ENCODE measurements at places on chromosomes 1 and 21.

DNA sequence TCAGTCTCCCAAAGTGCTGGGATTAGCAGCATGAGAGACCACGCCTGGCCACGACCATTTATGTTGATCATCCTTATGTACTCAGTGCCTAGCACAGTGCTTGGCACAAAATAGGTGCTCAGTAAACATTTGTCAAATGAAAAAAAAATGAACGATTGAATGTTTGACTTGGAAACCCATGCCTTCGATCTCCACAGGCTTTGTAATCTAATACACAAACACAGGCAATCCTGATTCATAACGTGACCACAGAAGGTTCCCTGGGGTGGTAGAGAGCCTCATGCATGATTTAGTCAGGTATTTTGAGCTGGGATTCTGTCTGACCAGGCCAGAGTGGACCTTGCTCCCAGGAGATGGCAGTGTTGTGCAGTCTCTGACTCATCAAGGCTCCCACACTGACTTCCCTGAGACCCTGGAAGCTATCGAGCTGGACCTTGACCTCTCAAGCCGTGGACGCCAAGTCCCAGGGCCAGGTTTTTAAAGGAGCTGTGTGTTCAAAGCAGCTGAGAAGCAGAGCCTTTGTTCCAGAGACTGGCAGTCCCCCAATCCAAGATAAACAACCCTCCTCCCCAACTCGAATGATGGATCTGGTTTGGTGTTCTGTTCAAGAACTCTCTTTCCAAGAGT, 81.1 kb downstream of the PGM1 start:
- DNase-seq: no peak

DNA sequence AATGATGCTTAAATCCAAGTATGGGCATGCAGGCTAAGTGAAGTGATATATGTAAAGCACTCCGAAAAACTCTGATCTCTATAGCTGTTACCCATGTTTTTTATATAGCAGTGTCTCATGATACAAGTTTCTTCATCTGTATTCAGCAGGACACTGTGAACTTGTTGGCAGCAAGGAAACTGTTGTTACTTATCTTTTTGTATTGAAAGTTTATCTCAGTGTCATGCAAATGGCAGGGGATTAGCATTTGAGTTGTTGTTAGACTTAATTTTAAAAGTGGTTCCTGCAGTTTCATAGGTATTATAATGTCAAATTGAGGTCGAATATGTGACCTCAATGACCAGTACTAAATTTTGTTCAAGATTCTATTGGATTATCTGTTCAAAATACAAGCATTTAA, 47.9 kb downstream of the NCAM2 start:
- no peak for DNase-seq

GRCh38 chr21:24272521-24272938, 1334.8 kb downstream of the MRPL39 start:
- no peak for DNase-seq

GRCh38 chr1:94335950-94336349, 82.2 kb upstream of the ABCD3 start:
- no peak for DNase-seq

DNA sequence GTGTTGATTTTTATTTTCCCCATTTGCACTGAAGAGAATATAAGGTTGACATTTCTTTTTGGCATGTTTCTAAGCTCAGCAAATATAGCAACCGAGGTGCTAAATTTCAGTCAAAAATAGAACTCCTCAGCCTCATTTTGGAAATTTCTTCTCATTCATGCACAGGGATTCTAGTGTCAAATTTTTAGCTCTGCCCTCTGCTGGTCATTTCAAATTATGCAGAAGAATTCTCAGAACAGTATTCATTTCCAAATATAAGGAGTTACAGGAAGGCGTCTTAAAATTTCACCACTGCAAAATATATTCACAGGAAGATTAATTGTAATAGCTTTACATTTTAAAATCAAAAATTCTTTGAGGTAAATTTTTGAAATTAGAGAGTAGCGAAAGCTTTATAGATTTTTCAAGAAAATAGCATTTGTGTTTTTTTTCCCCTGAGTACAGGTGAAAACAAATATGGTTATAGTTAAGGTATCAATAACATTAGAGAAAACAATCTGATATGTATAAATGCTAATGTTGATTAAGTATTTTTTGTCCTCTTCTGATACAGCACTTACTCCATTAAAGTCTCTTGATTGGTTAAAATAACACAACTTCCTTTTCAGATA, 57.9 kb downstream of the FMN2 start:
- DNase-seq: no peak

DNA sequence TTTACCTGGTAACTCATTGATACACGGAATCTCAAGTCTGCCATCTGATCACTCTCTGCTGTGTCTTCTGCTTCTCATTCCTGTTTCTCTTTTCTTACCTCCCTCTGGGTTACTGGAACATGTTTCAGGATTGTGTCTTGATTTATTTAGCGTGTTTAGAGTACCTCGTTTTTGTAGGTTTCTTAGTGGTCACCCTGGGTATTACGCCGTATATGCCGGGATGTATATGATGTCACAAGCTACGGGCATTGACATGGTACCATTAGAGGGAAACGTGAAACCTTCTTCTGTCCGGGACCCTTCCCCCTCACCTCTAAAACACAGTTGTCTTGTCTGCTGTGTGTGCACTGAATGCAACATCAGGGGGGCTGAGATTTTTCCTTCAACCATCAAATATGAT, 2.8 kb downstream of the ACTRT2 start:
- DNase-seq: no peak

- no peak for DNase-seq
Observed at GRCh38 chr1:85502625-85503083, 37.7 kb upstream of the DDAH1 start.

GRCh38 chr1:20634594-20635084, 1.4 kb downstream of the PINK1 start:
- no peak for DNase-seq

GRCh38 chr21:42659416-42660117, 6.1 kb downstream of the PDE9A start:
- no peak for DNase-seq

- DNase-seq: peak; percentile 53
Observed at GRCh38 chr1:9652379-9653209, 1.1 kb downstream of the PIK3CD start.
